ENCODE measurements at places on chromosomes 7 and 10.
A peak's percentile ranks its signal among the peaks of the same experiment; 100 is the strongest.

DNA sequence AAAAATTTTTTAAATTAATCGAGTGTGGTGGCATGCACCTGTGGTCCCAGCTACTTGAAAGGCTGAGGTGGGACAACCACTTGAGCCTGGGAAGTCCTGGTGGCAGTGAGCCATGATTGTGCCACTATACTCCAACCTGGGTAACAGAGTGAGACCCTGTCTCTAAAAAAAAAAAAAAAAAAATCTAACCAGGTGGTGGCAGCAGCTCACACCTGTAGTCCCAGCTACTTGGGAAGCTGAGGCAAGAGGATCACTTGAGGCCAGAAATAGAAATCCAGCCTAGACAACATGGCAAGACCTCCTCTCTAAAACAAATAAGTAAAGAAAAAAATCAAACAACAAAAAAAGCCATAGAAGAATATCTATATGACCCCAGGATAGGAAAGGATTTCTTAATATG lies 3.6 kb upstream of the MYOF start:
- DNase-seq = no peak

- peak; percentile 45 for DNase-seq
Observed at GRCh38 chr10:13593535-13593934, 6.8 kb downstream of the PRPF18 start.

DNA sequence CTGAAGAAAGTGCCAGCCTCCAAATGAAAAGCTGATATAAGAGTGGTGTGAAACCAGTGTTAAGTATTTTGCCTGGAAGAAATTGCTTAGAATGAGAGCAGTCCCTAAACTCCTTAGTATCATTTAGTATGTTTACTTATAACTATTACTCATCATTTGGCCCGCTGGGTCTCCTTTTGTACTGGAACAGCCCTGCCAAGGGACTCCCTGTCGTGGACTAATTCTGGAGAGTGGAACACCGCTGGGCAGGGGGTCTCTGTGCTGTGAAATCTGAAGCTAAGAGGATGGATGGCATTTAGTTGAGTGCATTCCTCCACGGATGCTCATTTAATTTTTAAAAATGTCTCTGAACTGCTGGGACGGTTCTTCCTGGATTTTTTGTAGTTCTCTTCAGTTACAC lies 889.9 kb upstream of the C7orf33 start:
- no peak for DNase-seq

DNA sequence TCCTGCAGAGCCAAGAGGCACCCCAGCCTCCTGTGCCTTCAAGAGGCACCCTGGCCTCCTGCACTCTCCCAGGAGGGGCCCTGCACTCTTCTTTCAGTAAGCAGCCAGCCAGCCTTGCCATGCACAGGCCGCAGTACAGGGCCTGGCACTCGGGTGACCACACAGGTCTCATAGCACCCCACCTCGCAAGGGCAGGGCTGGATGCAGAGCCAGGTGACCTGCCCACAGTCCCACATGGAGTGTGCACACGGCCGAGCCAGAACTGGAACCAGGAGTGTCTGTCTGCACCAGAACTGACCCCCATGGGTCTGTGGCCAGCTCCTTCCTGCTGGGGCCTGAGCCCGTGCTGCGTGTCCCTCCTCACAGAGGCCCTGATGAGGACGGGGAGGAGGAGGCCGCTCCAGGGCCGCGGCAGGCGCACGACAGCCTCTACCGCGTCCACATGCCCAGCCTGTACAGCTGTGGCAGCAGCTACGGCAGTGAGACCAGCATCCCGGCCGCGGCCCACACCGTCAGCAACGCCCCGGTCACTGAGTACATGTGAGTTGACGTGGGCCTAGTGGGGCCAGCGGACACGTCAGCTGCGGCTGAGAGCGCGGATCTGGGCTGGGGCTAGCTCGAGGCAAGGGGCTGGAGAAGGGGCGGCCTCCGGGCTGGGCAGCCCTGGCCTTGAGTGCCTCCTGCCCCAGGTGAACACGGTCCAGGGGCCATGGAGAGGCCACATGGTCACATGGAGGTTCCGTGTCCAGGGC lies 26.3 kb downstream of the TTYH3 start:
- no peak for DNase-seq

GRCh38 chr10:27625452-27626211 lies 120.0 kb downstream of the MKX start:
- no peak for DNase-seq

- DNase-seq = peak; percentile 74
Observed at GRCh38 chr7:81769891-81770727, at the start of gene HGF. Gene HGF (minus strand): TSS chr7:81770047. CDS start chr7:81769971, 76 bp downstream.

GRCh38 chr7:16417906-16418305 lies 3.4 kb downstream of the CRPPA start:
- no peak for DNase-seq

GRCh38 chr10:61464461-61465170 lies 11.4 kb upstream of the TMEM26 start:
- peak; percentile 89 for DNase-seq

- peak; percentile 50 for DNase-seq
Observed at GRCh38 chr10:100341953-100342626, 4.9 kb upstream of the SCD start.

GRCh38 chr7:22156205-22156604 lies 200.7 kb downstream of the RAPGEF5 start:
- DNase-seq = peak; percentile 67

- peak; percentile 41 for DNase-seq
Observed at GRCh38 chr7:77326131-77326530, 90.0 kb downstream of the GSAP start.

- no peak for DNase-seq
Observed at GRCh38 chr7:110170841-110171240, 920.1 kb upstream of the LRRN3 start.
